ENCODE measurements at places on chromosomes 7 and 10.

DNA sequence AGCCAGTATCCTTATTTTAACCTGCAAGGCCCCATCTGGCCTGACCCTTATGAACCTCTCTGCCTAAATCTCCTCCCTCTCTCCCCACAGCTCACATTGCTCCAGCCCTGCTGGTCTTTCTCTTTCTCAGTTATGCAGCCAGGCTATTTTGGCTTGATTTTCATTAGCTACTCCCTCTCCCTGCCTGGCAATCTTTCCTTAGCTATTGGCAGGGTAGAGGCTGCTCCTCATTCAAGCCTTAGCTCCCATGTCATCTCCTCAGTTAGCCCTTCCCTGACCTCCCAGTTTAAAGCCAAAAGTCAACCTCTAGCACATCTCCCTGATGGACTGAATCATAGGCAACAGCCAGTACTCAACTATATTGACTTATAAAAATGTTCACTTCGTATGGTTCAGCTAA, 214.4 kb upstream of the CELF2 start:
- no peak for DNase-seq

- DNase-seq: no peak
These were observed 75.2 kb downstream of the ST8SIA6 start for GRCh38 chr10:17379151-17379690.

GRCh38 chr10:61391281-61391680, 61.9 kb downstream of the TMEM26 start:
- DNase-seq: no peak

DNA sequence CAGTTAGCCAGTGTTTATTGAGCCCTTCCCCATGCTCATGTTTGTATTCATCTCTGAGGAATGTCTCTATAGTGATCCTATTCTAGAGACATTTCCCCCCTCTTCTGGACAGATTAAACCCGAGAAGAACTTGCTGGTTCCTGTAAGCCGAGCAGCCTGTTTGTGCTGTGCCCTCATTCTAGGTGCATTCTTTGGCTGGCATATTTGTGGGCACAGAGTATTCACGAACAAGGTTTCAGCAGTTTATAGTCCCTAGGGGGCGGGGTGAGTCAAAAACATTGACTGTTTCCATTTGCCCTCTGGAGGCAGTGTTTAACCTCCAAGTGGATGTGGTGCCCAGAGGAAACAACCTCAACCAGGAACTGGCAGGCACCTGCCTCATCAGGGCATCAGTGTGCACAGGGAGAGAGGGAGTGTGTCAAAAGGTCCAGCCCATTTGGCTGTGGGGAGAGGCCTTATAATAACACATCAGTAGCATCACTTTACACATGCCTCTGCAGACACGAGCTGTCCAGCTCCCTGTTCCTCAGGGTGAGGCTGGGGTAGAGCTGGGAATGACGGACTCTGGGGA, 273.3 kb upstream of the LRGUK start:
- no peak for DNase-seq

DNA sequence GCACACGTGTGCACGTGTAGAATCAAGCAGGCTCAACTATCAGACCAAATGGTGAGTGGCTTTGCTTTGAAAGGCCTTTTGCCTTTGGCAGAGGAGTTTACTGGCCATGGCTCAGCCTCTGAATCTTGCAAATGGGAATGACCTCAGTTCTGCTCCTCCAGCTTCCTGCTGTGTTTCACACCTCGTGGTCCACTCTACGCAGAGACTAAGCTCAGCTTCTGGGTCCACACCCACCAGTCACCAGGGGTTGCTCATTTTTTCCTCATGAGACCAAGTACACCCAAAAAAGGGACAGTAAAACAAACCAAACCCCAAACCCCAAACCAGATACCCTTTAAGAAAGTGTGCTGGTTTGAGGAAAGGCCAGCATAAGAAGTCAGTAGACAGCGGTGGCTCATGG, 236.4 kb downstream of the DNAJB6 start:
- no peak for DNase-seq

GRCh38 chr7:45384499-45384898, 189.7 kb upstream of the ADCY1 start:
- no peak for DNase-seq

DNA sequence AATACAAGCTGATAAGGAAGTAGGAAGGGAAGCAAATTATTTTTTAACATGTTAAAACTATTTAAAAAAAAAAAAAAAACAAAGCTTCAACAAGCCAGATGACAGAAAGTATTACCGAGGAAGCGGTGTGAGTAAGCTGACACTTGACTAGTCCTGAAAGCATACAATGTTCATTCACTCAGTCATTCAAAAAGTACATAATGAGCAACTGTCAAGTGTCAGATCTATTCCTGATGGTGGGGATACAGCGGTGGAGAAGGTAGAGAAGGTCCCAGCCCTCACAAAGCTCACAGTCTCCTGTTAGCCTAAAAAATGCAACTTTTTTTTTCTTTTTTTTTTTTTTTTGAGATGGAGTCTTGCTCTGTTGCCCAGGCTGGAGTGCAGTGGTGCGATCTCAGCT, 40.0 kb downstream of the RAPGEF5 start:
- DNase-seq: no peak

- DNase-seq: no peak
These were observed 117.0 kb downstream of the ALOX5 start for GRCh38 chr10:45491061-45491460.

- DNase-seq: peak; percentile 46
These were observed 74.4 kb upstream of the PAX2 start for GRCh38 chr10:100670828-100671479.

GRCh38 chr10:47257396-47258120, 42.4 kb upstream of the GDF10 start:
- DNase-seq: no peak
